ENCODE measurements at places on chromosomes 6 and 20. TPM values are rescaled to one million over a fixed set of nuclear protein-coding genes. Genes with fewer than 3 reads are reported as not detected.

Gene SLC17A3
- not detected for total RNA-seq

Gene CNKSR3
- 12.1 TPM for total RNA-seq

Gene LTB
- 19.3 TPM for total RNA-seq

Gene COL9A3
- 10.4 TPM for total RNA-seq

Gene SRC
- 60.5 TPM for total RNA-seq

Gene TLDC2
- total RNA-seq: 0.14 TPM

Gene ATP6V1G2
- total RNA-seq: 0.67 TPM

Gene PRSS16
- total RNA-seq: 1.6 TPM

Gene XRN2
- 107 TPM for total RNA-seq

Gene MMP24
- 7.5 TPM for total RNA-seq

Gene GHRH
- not detected for total RNA-seq

Gene VSX1
- not detected for total RNA-seq

Gene CGA
- total RNA-seq: not detected

Gene C20orf141
- total RNA-seq: not detected

DNA sequence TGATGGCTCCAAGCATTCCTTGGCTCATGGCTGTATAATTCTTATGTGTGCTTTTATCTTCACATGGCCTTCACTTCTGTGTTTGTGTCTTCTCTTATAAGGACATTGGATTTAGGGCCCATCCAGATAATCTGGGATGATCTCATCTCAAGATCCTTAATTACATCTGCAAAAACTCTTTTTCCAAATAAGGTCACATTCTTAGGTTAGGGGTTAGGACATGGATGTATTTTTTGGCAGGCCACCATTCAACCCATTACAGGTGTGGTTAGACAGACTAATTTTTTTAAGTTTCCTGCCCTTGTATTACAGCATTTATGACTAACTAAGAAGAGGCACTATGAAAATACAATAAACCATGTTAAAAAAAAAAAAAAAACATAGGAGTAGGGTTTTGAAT, 254.0 kb downstream of the TPBG start:
- no peak for DNase-seq

DNA sequence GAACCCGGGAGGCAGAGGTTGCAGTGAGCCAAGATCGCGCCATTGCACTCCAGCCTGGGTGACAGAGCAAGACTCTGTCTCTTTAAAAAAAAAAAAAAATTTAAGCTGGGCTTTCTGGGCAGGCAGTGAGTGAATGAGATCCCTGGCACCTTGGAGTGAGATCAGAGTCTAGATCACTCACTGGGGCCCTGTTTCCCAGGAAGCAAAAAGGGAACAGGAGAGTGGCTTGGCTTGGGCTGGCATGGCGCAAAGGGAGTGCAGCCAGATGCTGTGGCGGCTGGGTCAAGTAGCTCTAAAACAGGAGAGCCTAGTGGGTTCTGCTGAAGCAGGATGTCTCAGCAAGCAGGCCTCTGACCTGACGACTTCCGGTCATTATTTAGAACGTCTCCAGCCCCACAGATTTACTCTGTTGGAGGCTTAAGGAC, 10.4 kb downstream of the PLCG1 start:
- DNase-seq: no peak

- DNase-seq: no peak
Measured at GRCh38 chr20:25632940-25633790, 9.4 kb upstream of the NANP start.

GRCh38 chr6:98974309-98974708, 26.6 kb upstream of the FBXL4 start:
- DNase-seq: no peak

DNA sequence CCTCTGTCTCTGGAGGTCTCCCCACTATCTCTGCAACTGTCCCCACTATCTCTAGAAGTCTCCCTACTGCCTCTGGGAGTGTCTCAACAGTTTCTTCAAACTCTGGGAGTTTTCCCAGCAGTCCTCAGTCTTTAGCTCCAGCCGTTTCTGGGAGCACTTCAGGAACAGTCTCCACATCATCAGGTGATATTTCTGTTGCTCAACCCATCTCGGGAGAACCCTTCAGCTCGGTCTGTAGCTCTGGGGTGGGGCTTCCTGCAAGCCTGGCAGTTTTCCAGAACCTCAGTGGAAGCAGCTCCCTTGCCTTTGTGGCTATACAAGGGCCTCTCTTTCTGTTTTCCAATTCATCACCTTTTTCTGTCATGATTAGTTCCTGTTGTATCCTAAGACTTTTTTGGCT, 3.0 kb upstream of the SFTA2 start:
- DNase-seq: no peak

DNA sequence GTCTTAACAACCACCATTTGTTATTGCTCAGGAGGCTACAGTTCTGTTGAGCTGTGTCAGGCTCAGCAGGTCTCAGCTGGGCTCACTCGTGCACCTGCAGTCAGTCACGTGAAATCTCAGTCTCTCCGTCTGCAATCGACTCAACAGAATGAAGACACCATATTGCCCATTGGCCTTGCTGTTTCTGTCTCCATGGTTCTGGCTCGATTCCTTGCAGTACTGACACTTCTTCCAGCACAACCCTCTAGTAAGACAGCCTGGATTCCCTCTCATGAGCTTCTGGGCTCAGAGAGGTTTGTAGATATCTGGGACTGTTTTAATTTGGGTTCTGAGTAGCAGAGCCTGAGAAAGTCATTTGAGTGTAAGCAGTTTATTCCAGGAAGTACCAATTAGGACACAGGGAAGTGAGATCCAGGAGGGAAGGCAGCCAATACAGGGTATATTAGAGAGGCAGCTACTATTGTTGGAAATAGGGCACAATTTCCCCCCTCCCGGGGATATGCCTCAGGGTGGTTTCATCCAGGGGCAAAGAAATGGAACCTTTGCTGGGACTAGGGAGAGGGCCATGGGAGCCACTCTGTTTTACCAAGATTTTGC, 87.4 kb upstream of the RALGAPA2 start:
- DNase-seq: no peak

- DNase-seq: no peak
Measured at GRCh38 chr6:45500924-45501816, 123.4 kb upstream of the SUPT3H start.

- DNase-seq: no peak
Measured at GRCh38 chr20:652615-653109, 338 bp downstream of the SRXN1 start.

GRCh38 chr6:163702736-163703135, 288.2 kb downstream of the QKI start:
- DNase-seq: no peak

GRCh38 chr20:31523361-31524283, 9.4 kb downstream of the HM13 start:
- DNase-seq: no peak

DNA sequence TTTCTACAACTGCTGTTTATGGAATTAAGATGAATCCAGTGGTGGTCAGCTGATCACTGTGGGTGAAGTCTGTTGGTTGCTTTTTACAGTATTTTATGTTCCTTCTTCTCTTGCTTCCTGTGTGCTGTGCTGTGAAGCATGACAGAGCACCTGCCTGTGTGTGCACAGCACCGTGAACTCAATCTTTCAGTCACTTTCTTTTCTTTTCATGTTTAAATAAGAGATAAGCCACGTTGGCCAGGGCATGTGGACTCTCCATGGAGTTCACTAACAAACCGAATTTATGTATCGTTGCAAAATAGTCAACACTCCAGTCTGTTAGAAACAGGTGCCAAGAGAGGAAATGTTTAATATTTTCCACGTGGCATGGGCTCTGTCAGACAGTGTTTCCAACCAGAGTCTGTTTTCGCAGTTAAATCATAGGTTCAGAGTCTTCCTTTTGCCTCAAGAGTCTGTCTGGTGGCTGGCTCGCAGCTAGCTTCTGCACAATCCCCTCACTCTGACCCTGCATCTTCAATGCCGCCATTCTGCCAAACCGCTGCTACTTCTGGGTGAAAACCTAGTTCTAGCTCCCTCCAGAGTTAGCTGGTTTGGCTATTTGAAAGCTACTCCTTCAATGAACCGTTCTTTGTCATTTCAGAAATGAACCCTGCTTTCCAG, 73.2 kb downstream of the QRSL1 start:
- DNase-seq: peak; percentile 42

GRCh38 chr20:20410678-20411077, 42.8 kb downstream of the INSM1 start:
- no peak for DNase-seq

GRCh38 chr6:123215211-123215610, 219.2 kb downstream of the CLVS2 start:
- no peak for DNase-seq

DNA sequence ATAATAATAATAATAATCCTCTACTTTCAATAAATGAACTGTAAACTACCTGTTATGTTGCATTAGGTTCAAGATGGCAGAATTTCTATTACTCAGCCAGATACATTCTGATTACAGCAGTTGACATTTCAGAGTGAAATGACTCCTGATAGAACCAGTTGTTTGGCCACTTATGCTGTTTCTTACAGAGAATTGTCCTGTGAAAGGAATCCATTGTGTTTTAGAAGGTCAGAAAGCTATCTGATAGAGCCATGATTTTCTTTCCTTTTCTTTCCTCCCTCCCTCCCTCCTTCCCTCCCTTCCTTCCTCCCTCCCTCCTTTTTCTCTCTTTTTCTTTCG, 16.6 kb downstream of the GJA10 start:
- DNase-seq: no peak

DNA sequence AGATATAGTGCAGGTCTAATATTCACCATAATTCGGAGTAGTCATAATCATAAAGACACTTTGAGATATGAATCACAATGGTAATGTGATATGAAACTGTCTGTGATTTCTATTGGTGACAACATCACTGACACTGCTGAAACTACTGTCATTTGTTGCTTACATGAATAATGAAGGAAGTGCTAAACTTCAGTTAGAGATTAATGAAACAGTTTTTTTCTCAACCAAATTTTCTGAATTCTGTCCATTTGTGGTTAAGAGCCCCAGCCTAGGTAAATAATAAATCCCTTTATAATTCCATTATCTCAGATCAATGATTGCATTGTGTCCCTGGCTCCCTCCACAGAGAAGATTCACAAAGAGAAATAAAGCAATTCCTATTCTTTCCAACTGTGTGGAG, 122.6 kb downstream of the HIVEP2 start:
- DNase-seq: no peak

GRCh38 chr6:11969092-11969491, 43.0 kb upstream of the HIVEP1 start:
- no peak for DNase-seq

- no peak for DNase-seq
Measured at GRCh38 chr20:51342510-51343236, 199.8 kb downstream of the NFATC2 start.

DNA sequence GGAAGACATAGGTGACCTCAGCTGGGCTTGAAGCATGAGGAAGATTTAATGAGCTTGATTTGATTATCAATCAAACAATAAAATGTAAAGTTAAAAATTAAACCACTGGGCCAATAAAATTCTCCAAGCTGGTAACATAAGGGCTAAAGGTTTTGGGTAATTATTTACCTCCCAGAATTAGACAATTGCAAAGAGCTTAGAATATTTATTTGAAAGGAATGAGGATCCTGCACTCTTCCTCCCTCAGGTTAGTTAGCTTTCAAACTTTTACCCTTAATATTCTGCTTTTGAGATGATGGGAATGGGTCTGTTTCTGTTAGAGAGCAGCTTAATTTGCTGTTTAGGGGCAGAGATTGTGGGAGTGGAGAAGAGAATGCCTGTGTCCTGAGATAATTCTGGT, at the start of gene SLC17A4:
Gene SLC17A4 (plus strand): TSS at position 208 of the 400 bp plus-strand sequence. CDS start 7,221 bp downstream, outside the sequence.
- DNase-seq: no peak

DNA sequence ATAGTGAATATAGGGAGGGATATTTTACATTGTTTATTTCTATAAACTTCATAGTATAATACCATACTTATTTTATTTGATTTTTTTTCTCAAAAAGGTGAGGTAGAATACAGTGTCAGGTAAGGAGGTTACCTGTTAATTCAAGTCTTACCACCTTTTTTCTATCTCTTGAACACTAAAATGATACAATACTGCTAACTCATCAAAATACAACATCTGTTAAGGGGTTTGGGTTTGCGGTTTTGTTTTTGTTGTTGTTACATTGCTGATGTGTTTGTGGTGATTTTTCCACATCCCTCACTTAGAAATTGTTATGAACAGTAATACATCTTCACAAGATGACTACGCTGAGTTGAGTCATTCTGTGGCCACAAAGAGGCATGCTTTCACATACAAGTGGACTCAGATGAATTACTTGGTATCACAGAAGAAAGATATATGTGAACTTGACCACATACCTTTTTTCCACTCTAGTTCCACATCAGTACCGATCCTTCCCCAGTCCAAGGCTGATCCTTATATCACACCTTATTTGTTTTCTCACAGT, 139.4 kb upstream of the ID4 start:
- DNase-seq: no peak

GRCh38 chr6:101630941-101631340, 237.4 kb downstream of the GRIK2 start:
- no peak for DNase-seq

- DNase-seq: no peak
Measured at GRCh38 chr20:46614503-46614902, 36.8 kb downstream of the SLC13A3 start.
